ENCODE measurements at places on chromosomes 1 and 21.

- no peak for DNase-seq
Observed at GRCh38 chr1:3697810-3698209, 45.5 kb downstream of the TP73 start.

DNA sequence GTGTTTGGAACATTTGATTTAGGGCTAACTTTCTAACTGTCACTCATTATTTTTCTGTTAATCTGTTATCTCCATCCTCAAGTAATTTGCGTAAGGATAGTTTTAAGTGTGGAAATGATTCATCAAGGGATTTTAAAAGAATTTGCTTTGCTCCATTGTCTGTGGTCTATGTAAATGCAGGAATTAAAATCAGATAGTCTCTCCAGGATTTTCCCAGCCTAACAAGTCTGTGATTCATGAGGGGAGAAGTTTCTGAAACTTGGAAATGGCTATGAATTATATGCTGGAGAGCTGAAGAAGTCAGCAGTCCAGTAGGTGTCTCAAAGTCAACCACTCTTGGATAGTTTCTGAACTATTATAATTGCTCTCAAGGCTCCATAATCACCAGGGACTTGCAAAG lies 264.5 kb downstream of the MRPL39 start:
- DNase-seq: no peak

- DNase-seq: no peak
Observed at GRCh38 chr1:166395729-166396128, 228.9 kb upstream of the FAM78B start.

GRCh38 chr1:3314491-3315381 lies 139.7 kb upstream of the ARHGEF16 start:
- no peak for DNase-seq

GRCh38 chr1:228860911-228861831 lies 125.9 kb downstream of the RHOU start:
- DNase-seq: no peak

- no peak for DNase-seq
Observed at GRCh38 chr1:15592285-15592684, 7.4 kb upstream of the AGMAT start.
